Inflammatory macrophage treated with lipopolysaccharide for 1 hour (primary cell): ENCODE measurements at places on chromosomes 11 and 22.

DNA sequence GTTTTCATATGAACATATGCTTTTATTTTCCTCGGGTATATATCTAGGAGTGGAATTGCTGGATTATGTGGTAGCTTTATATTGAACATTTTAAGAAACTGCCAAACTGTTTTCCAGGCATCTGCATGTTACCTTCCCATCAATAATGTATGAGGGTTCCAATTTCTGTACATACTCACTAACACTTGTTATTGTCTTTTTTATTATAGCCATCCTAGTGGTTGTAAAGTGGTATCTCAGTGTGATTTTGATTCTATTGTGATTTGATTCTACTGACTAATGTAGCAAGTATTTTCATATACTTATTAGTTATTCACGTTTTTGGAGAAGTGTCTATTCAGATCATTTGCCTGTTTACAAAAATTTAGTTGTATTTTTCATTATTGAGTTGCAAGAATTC lies 2.0 kb downstream of the ANO5 start:
- peak; percentile 9 for DNase-seq

DNA sequence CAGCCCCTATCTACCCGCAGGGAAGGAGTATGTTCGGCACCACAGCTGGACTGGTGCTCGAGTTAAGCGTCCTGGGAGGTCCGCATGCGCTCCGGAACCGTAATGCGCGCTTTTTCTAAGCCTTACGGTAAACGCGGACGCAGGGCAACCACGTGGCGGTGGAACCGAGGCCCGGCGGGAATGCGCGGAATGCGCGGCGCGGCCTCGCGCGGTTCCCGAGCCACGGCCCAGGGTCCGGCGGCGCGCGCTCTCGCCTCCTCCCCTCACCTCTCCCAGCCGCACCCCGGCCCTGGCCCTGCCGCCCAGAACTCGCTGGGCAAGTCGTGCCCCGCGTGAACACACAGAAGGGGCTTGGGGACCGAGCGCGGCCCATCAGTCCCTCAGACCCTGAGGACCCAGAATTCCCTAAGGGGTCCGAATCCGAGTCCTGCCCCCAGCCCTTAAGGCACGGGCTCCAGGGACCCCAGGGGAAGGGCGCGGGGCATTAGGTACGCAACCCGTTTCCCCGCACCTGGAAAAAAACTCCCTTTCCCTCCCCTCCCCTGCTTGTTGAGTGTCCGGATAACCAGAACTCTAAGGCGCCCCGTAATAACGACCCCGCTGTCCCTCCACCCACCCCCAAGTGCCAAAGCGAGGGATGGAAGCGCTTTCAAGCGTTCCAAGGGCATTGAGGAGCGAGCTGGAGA lies 4.3 kb upstream of the CCND1 start:
- no peak for DNase-seq

DNA sequence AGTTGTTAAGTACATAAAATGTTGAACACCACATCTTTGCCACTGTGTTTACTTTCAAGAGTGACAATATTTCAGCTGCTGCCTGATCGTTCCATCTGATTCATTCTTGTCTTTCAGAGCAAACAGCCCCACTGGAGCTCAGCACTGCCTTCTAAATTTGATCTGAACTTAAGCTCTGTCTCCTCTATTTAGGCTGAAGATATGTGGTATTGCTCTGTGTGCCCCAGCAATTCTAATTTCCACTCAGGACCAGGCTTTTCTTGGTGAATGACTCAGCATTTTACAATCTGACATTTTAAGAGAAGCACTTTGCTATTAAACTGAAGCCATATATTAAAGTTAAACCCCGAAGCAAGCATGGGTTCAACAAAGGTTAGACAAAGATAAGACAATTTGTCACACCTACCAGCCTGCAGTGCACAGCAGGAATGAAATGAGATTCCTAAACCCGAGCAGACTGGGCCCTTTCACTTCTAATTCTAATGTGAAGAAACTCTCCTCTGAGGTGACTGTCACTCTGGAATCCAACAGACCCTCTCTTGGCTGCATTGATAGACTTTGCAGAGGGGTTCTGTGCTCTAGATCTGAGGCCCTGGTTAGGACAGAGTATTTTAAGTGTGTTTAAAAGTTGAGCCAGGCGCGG lies 41.7 kb upstream of the PLET1 start:
- no peak for DNase-seq

DNA sequence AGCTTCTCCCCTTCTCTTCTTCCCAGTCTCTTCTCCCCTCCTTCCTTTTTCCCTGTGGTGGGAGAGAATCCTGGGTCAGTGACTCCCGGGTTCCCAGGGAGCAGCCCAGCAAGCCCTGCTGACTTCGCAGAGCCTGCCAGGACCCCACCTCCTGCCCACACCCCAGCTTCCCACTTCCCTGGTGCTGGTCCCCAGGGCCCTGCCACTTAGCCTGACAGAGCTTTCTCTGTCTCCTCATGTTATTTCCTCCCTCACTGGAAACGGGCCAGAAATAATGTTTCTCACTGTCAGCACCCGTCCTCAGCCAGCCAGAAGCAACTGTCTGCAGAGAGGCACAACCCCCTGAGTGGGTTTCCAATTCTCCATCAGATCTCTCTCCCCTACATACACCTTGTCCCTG lies 27.1 kb downstream of the C11orf96 start:
- no peak for DNase-seq

DNA sequence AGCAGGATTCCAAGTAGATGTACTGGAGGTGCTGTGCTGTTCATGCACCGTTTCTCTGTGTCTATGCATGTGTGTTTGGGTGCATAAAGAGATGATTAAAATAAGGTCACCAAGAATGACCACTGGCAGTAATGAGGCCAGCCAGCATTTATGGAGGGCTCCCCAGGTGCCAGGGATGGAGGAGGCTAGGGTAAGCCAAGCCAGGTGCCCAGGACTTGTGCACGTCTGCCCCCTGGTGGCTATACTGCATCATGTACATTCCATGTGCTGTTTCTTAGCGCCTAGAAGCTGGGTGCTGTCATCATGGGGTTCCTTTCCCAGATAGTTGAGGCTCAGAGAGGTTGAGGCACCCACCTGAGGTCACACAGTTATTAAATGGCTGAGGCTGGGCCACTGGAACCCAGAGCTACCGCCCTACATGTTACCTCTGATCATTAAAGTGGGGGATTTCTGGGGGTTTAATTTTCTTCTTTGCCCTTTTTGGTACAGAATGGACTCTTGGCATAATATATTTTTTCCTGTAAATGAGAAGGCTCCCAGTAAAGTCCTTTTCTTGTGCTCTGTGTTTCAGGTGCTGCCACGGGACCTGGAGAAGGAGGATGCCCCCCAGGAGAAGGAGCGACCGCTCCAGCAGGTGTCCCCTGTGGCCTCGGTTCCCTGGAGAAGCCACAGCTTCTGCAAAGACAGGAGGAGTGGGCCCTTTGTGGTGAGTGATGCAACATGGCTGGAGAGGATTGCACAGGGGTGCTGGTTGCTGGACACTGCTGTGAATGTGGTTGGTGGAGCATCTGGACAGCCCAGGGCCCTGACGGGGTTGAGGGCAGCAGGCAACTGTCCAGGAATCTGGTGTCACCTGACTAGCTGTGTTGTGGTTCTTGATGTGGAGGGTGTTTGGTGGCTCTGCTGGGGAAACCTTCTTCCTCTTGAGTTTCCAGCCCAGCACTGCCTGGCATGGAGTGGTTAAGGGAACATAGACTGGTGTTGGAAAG lies 96.4 kb downstream of the KIAA1671 start:
- peak; percentile 26 for DNase-seq

DNA sequence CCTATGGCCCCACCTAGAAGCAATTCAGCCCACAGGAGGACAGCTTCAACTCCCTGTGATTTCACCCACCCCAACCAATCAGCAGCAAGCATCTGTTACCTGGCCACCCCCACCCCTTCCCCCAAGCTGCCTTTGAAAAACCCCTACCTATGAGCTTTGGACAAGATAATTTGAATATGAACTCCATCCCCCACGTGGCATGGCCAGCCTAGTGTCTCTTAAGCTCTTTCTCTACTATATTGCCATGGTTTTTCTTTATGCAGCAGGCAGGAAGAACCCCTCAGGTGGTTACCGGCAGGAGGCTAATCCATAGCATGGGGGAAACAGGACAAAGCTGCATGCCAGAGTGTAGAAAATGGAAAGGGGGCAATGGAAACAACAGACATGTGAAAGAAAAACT lies 29.0 kb downstream of the CTSC start:
- DNase-seq = no peak

- no peak for DNase-seq
These were observed 127.2 kb downstream of the MAML2 start for GRCh38 chr11:96215826-96216225.

DNA sequence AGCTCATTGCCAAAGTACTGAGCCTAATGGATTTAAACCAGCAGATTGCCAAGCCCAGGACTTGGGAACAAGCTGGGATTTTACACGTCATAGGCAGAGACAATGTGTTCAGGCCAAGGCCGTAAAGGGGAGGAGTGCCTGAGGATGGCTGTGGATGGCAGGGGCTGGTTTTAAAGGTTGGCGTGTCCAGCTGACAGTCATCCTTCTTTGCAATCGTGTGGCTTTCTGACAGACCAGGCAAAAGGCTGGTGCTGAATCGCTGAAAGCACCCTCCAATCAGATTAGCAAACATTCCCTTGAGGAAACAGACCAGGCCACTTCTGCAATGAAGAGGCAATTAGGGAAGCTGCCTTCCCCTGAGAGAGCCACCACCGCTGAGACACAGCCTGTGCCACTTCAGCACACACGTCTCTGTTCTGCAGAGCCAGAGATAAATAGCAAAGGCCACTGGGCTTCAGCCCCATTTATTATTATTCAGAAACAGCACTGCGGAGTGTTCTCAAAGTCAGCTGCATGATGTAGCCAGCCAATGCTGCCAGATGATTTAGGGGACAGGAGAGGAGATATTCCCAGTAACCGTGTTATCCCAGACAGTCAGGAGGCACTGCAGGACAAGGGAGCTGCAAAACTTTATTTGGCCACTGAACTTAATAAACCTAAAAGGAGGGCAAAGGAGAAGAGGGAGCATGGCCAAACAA lies 54.2 kb upstream of the CSNK2A3 start:
- peak; percentile 16 for DNase-seq

GRCh38 chr11:17740649-17741235 lies 6.2 kb downstream of the KCNC1 start:
- DNase-seq = no peak

DNA sequence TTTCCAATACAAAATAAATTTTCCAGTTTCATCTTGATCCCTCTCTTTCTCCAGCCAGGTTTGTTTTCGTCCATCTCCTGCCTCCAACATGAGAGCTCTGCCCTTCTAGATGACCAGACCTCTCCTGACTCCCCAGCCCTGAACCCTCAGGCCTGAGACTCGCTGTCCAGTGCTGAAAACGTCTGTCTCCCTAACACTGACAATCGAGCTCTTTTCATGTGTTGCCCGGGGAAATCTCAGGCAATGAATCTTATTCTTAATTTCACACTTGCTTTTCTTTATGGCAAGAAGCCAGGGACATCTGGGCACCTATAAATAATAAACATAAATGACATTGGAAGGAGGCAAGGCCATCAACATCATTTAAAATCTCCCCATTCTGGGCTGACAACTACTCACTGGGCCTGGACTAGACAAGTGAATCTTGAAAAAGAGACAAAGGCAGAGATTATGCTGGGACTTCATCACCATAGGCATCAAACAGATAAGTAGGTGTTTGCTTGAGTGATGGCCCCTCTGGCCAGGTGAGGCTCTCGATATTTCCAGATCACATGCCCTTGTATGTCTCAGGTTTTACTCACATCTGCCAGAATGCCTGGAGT lies 274.5 kb upstream of the B3GAT1 start:
- DNase-seq = no peak

DNA sequence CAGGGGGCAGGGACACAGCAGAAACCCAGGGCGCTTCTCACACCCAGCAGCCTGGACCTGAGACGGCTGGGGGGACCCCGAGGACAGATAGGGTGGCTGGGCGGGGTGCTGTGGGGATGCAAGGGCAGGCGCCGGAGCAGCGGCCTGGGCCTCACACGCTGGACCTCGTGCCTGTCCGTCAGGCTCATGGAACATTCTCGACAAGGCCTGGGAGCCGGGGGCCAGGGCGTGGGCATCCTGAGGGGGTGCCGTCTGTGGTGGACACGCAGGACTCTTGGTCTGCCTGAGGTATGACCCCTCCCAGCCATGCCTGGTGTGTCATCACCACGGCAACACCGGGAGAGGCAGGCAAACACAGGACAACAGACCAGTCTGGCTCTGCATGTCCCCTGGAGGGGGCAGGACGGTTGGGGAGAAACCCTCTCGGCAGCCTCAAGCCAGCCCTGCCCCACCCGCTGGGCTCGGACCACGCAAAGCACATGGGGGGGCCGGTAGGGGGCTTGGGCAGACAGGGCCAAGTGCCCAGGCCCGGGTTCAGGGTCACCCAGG lies 21.4 kb downstream of the MRPL23 start:
- DNase-seq = no peak

- DNase-seq = no peak
These were observed 19.5 kb upstream of the FLRT1 start for GRCh38 chr11:64015935-64016845.

- DNase-seq = peak; percentile 11
These were observed 974 bp downstream of the DGCR8 start for GRCh38 chr22:20080776-20081654.

GRCh38 chr11:66973956-66974580 lies 1.0 kb upstream of the C11orf86 start:
- peak; percentile 87 for DNase-seq

- no peak for DNase-seq
These were observed 230.0 kb upstream of the TBCEL start for GRCh38 chr11:120793806-120794479.

DNA sequence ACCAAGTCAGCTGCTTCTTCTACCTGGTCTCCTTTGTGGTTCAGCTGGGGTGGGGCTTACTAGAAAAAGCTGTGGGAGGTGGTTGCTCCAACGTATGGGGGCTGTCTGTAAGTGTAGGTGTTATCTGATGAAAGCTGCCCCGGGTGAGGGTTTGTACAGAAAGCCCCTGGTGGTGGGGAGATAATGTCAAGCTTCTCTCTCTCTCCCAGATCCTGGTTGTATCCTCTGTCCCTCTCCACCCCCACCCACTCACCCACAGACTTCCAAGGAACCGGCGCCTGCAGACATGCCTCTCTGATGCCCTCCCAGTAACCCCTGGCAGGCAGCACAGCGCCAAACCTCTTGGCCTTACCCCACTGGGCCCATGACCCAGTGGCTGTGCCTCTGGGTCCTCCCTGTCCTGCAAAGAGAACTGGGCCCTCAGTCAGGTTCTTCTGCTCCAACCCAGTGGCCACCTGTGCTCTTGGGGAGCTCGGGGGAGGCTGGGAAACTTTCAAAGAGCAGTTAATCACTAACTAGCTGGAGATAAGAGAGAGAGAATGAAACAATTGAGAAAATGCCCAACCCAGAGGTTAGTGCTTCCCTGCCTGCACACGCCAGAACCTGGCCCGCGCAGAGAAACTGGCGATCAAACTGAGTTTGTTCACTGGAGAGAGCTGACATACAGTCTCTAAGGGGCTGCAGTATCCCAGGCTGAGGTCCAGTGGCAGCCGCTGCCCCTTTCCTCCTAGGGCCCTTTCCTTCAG lies 20.4 kb upstream of the EHF start:
- DNase-seq = no peak

GRCh38 chr11:76166314-76166713 lies 40.0 kb downstream of the WNT11 start:
- no peak for DNase-seq

- no peak for DNase-seq
These were observed 453.6 kb downstream of the MN1 start for GRCh38 chr22:27347951-27348350.
